ENCODE measurements at places on chromosomes 4 and X.

DNA sequence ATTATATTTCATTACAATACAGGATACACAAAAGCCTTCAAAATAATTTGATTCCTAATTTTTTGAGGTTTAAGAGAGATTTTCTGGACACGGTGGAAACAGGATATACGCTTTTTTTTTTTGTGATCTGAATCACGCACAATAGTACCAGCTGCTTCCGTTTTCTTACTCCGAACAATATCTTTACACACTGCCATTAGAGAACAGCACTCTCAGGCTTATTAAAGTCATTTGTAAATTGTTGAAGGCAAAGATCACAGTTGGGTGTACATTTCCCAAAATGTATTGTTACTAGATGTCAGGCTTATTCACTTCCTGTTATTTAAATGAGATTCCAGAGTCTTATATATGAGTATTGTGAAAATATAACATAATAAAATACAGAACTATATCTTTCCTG, 71.5 kb downstream of the TMEM47 start:
- no peak for DNase-seq

- no peak for DNase-seq
Measured at GRCh38 chr4:147754037-147754445, 22.2 kb downstream of the ARHGAP10 start.

GRCh38 chr4:151865312-151865711, 104.5 kb upstream of the GATB start:
- DNase-seq = no peak

DNA sequence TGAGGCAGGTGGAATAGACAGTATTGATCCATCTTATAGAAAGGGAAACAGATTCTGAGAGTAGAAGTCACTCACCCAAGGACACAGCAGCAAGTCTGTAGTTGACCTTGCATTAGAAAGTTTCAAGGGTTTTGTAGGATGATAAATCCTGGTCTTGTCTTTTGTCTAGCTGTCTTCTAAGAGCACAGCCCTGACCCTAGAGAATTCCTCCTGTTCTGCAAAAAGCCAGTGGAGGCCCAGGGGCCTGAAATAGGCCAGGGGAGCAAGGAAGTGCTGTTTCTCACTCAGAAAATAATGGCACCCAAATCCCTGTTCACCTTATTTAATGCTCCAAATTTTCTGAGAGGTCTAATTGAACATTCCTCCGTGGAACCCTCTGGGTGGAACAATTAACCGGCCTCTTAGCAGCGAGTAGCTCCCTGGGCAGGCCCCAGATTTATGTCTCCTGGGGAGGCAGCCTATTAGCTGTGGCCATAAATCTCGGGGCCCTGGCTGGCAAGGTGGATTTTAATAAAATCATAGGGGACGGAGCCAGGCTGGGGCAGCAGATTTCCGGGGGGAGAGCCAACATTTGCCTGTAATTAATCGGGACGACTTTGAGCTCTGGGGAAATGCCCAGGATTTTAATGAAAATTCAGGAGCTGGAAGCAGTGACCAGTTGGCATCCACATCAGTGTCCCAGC, 49.2 kb upstream of the MSX1 start:
- no peak for DNase-seq

GRCh38 chrX:40542208-40542607, 38.6 kb upstream of the ATP6AP2 start:
- no peak for DNase-seq

GRCh38 chr4:31020363-31020762, 300.2 kb downstream of the PCDH7 start:
- DNase-seq = no peak

DNA sequence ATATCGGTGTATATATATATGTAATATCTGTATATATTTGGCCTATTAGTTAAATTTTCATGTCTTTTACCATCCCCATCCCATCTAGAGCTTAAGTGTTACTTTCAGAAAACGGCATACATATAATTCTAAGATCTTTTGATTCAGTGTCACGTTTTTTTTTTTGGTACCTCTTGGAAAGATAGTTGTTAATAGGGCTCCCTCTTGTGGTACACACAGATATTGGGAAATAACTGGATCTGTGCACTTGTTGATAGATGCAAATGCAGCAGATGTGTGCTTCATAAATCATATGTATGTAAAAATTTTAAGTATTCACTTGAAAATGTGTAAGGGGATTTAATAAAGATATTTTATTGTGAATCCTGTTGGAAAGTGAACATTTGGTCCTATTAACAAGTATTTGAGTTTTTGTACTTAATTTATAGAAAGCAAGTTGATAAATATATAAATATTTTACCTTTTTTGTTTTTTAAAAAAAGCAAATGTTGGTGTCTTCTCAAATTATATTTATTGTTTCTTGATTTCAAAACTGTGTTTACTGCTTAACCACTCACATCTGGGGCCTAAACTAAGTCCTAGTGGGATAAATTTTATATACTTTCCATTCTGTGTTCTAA, 74.7 kb downstream of the PAQR3 start:
- no peak for DNase-seq

GRCh38 chr4:169184236-169184635, 86.5 kb downstream of the SH3RF1 start:
- no peak for DNase-seq

DNA sequence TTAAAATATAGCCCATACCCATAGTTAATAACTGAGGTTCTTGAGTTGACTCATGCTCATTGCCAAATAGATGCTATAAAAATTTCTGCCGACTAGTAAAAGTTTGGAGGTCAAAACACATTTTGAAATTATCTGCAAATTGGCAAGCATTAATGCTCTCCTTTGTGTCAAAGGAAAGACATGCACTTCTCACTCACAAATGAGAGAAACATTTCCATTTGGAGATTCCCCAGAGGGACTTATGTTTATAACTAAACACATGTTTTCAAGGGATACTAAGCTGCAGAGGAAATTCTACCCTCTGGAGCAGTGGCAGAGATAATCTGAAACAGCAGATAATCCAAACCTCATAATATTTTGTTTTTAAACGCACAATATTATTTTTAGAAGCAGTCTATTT, 45.7 kb upstream of the CCDC160 start:
- no peak for DNase-seq

DNA sequence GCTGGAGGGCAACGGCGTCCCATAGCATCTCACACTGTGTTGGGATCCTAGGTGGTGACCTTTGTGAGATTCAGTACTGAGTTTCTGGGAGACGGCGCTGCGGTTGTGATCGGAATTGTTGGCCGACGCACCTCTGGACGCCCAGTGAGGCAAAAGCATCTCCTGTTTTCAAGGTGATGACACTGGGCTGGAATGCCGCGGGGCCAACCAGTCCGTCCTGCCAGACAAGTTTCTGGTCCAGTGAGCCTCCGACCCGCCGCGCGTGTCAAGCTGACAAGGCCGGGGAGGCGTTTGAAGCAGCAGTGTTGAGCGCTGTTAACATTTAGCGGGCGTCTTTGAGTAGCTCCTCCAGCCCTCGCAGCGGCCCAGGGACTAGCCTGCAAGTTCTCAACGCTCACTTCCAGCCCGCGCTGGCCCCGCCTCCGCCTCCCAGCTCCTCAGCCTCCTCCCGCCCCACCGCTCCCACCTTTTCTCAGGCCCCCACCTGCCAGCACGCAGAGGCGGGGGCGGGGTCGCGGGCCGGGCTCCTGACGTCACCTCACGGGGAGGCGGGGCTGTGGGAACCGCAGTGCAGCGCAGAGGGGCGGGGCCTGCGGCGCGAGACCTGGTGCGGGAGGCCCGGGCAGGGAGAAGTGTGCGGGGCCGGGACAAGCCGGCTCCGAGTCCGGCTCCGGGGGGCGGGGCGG, 482 bp upstream of the CDS1 start:
- DNase-seq = peak; percentile 89

- no peak for DNase-seq
Measured at GRCh38 chr4:7462509-7462971, 27.8 kb upstream of the PSAPL1 start.

- peak; percentile 83 for DNase-seq
Measured at GRCh38 chr4:48906206-48907173, at the start of gene OCIAD2. TSS of gene OCIAD2 (minus strand) at chr4:48906774. CDS start at chr4:48904549, 2,225 bp downstream.

- no peak for DNase-seq
Measured at GRCh38 chrX:47802589-47802988, 34.1 kb upstream of the ZNF81 start.

All from activated naive CD4-positive, alpha-beta T cell treated with Interleukin-2 at 50 U/mL for 16 hours (primary cell).